Head of caudate nucleus (tissue), 42 donors: ENCODE measurements at places on chromosomes 4 and X.

GRCh38 chrX:67500617-67501016 lies 43.2 kb upstream of the AR start:
- DNase-seq: no peak

DNA sequence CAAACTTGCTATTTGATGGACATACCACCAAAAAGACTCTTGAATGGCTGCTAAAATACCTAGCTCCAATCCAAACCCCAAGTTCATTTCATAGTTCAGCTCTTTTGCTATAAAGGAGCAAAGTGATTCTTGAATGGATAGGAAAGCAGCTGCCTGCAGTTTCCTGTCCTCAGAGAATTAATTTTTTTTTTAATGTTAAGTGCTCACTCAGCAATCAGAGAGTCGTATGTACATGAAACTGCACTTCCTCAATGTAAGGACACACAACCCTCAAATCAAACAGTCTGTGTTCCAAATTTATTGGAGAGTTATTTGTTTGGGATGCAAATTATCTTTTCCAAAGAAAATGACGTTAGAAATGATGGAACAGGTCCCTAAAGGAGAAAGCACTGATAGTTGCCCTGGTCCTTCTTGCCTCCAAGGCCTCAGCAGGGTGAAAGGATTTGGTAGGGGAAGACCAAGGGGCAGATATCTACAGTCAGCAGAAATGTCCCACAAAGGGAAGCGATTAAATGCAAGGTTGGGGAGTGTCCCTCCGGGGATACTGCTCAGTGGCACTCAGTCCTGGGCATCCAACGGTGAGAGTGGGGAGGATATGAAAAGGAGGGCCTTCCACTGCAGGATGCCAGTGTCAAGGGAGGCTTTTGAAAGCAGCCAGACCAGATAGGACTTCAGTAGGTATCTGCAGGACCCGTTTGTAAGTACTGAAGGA lies 67.2 kb upstream of the RASGEF1B start:
- no peak for DNase-seq

GRCh38 chr4:37422102-37422501 lies 177.6 kb downstream of the NWD2 start:
- no peak for DNase-seq

DNA sequence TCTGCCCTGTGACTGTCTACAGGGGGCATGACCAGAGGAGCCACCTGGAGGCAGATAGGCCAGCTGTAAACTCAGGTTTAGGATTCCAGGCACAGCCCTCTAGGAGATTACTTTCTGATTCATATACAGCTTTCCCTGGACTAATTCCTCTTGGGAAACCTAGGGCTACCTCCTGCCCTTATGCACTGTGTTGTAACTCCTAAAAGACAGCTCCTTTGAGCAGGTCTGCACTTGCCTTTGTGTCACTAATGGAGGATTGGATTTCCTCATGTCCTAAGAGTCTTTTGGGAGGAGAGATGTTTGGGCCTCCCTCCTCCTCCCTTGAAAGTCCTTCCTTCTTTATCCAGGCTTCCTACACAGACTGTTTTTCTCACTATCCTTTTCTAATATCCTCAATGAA lies 202.0 kb downstream of the PCDH19 start:
- DNase-seq: no peak

- DNase-seq: no peak
Observed at GRCh38 chrX:1164322-1165288, 47.8 kb downstream of the CRLF2 start.

- DNase-seq: no peak
Observed at GRCh38 chrX:131901546-131901945, 121.6 kb upstream of the STK26 start.

GRCh38 chr4:187944179-187944578 lies 51.4 kb upstream of the ZFP42 start:
- DNase-seq: peak; percentile 51

- no peak for DNase-seq
Observed at GRCh38 chrX:16997313-16997712, 50.9 kb downstream of the REPS2 start.

DNA sequence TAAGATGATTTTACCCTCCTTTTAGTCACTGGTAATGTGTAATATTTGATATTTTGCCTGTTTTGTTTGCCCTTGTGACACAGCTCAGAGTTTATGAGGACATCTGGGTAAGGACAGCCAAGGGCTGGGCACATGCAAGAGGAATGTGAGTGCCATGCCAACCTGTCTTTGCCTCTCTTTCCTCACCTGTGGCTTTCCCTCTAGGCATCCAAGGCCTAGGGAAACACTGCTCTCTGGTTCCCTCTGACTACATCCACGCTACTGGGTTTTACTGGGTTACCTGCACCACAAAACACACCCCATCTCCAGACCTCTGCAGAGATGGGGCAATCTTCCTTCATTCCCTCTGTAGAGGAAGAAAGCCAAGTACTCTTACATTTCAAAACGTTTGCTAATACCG lies 7.7 kb downstream of the HPGDS start:
- no peak for DNase-seq

GRCh38 chr4:128831531-128832242 lies 22.2 kb downstream of the JADE1 start:
- DNase-seq: no peak

DNA sequence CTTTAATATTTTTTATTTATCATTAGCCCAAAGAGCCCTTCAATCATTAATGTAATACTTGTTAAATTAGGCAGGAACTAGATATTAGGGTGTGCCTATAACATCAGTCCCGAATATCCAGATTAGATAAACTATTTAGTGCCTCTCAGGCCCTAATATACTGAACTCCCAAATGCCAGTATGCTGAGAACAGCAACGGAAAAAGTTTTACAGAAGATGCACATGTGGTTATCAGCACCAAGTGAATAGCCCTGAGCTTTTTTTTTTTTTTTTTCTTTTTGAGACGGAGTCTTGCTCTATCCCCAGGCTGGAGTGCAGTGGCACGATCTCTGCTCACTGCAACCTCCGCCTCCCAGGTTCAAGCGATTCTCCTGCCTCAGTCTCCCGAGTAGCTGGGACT lies 13.0 kb upstream of the ELF2 start:
- no peak for DNase-seq

DNA sequence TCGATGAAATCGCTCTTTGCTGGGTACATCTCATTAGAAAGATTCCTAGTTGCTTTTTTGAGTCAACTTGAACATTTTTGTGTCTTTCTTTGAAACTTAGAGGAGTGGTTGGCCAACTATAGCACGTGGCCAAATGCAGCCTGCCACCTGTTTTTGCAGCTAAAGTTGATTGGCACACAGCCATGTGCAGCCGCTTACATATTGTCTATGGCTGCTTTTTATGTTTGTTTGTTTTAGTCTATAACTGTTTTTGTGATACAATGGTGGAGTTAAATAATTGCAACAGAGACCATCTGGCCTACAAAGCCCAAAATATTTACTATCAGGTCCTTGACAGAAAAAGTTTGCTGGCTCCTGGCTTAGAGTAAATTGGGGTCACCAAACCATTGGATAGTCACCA lies 86.3 kb downstream of the CLCN4 start:
- no peak for DNase-seq
